ENCODE measurements at places on chromosomes 5 and 9.

DNA sequence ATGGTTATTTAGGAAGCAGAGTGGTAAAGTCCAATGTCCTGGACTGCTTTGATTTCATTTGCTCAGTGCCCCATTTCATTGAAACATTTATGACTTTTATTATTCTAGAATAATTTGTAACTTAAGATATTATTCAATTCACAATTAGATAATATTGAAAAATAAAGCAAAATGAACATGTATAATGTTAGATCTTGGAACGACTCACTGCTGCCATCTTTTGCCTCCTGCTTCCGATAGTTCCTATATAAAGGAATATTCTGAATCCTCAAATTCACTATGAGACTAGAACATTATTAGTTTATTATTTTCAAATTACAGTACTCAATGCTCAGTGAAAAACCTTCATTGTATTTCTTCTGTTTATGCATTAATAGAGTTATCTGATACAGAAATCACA lies 2.3 kb upstream of the CTNND2 start:
- DNase-seq: no peak

DNA sequence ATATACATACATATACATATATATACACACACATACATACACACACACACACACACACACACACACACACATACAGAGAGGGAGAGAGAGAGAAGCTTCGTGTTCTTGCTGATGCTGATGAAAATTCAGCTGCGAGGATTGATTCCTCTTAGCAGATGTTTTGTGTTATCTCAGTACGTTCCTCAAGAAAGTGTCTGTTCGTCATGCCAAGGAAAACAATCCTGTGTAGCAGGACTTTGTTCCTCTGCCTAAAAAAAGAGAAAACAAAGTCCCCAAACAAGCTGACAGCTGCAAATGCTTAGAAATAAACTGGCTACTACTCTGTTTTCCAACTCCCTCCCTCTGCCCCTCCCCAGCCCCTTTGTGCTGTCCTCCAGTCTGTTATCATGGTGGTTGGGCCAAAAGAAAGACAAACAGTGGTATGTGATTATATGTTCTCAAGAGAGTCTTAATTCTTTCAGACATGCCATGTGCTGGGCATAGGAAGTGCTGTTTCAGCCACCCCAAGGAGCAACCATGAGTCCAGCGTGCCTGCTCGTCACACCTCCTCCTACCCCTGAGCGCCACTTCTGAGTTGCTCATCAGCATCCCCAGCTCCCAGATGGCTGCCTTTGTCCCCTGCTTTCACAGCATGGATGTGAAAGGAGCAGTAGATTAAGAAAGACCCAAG lies 71.5 kb upstream of the EQTN start:
- DNase-seq: no peak

- no peak for DNase-seq
These were observed 115.4 kb downstream of the ST8SIA4 start for GRCh38 chr5:100787648-100788047.

- no peak for DNase-seq
These were observed 275.2 kb downstream of the MSX2 start for GRCh38 chr5:174999581-174999980.

DNA sequence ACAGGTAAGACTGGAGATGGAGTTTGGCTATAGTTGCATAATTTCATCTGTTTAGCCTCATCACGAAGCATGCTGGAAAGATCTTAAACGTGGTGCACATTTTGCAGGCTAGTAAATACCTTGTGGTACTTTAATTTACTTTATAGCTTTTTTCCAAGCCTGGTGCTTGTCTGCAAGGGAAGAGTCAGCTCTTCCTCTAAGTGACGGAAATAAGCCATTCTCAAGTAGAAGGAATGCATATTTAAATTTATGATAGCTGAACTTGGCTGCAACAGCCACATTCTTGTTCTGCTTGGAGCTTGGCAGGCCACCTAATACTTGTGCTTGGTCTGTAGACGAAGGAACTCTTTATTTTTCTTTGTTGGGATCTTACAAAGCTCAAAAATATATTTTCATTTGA lies 188.0 kb upstream of the PIK3R1 start:
- DNase-seq: no peak

Data from DMS53 (cell line).